Frontal cortex (tissue), 4 donors: ENCODE measurements at places on chromosomes 5 and 9.

GRCh38 chr5:123705741-123706140, 193.8 kb downstream of the CSNK1G3 start:
- DNase-seq: no peak

GRCh38 chr5:90641528-90641927, 82.9 kb downstream of the ADGRV1 start:
- DNase-seq: no peak

GRCh38 chr9:132024589-132024988, 55.1 kb downstream of the MED27 start:
- no peak for DNase-seq

- no peak for DNase-seq
Observed at GRCh38 chr9:131579789-131580211, 34.5 kb downstream of the PRRT1B start.

GRCh38 chr5:150640311-150641005, at the start of gene SYNPO:
SYNPO (plus strand) TSS chr5:150640660; CDS start chr5:150648276, 7,616 bp downstream.
- no peak for DNase-seq

GRCh38 chr9:89661956-89662717, 57.3 kb downstream of the GADD45G start:
- peak; percentile 93 for DNase-seq

DNA sequence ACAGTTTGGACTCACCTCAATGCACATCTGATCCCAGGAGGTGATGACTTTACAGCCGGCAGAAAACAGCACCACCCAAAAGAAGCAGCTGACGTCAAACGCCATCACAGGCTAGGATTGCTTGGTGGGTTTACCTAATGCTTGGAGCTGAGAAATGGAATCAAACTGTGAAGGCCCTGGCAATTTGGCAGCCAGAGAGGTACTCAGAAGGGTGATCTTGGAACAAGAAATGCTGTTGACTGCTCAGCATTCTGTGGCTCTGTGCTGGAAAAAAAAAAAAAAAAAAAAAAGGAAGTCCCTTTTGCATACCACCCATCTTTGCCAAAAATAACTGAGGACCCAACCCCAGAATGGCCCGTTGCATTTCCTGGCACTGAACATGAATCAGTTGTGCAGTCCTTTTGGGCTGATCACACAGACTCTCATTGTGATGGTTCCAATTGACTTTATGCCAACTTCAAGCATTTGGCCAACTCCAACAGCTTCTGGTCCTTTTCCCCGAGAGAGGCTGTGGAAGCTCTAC, at the start of gene CD180:
Gene CD180, minus strand, starts transcription at position 263 of the 523 bp plus-strand sequence. Its CDS starts 158 bp downstream, at position 105.
- peak; percentile 29 for DNase-seq

- no peak for DNase-seq
Observed at GRCh38 chr9:90846770-90847419, 45.3 kb downstream of the SYK start.

DNA sequence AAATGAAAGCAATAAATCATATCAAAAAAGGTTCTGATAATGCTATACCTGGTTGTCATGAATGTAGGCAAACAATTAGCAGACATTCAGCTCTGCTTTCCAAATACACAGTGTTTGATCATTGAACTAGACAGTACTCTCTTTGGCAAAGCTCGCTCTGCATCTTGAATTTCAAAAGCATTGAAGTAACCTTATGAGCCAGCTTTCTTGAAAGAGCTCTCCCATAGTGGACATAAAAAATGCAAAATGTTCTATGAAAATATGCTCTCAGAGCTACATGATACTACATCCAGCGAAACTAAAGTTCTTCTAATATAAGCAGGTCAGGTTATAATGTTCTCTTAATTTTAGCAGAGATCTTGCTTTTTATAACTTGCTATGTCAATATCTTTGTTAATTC, 533.4 kb downstream of the CSNK1G3 start:
- DNase-seq: no peak

DNA sequence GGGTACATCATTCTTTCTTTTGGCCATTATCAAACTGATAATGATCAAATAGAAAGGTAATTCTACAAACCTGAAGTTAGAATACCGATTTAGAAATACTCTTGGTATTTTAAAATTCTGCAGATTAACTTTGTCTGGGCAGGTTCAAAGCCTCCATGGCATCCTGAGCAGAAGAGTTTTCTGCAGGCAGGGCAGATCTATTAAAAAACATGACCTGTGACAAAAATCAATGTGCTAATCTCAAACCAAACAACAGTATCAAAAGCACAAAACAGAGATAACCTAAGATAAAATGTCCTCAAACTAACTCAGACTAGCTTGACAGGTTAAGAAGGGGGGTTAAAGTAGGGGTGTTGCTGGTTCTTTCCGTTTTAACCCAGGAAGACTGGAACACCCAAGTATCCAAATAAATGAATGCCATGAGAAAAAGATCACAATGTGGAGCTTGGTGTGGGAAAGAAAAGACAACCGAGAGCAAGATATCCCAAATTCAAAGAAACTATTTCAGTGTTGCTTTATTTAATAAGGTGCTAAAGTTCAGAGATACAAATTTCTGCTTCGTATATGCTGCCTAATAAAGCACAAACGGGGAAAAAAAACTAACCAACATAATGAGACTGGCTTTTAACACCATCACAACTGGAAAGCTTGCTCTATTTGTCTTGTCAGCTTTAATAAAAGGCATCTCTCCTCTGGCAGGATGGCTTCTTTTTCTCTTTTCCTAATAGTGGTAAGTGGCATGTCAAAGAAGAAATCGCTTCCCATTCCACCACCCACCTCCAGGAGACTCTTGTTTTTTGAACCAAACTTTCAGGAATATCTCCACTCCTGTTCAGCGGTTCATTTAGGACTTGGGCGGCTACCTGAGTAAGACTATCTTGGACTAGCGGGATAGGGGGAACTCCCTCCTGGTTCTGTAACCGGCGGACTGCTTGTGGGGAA, 2.3 kb downstream of the EFNA5 start:
- no peak for DNase-seq

- no peak for DNase-seq
Observed at GRCh38 chr5:14713476-14714390, 49.2 kb downstream of the OTULIN start.

GRCh38 chr9:114409842-114410241, 22.1 kb upstream of the AKNA start:
- no peak for DNase-seq

DNA sequence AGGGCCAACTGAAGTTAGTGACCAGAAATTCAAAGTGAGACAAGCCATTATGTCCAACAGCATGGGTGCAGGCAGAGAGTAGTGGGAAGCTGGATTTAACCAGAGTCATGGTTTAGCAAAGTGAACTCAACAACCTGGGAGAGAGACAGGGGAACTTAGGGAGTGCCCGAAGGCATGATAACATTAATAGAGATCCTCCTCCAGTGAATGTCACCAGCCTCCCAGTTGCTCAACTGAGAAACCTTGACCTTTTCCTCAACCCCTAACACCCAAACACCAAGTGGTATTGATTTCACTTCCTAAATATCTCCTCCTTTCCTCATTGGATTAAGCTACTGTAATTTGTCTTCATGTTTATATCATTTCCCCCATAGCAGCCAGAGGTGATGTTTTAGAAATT, 42.6 kb downstream of the HMGCS1 start:
- no peak for DNase-seq

DNA sequence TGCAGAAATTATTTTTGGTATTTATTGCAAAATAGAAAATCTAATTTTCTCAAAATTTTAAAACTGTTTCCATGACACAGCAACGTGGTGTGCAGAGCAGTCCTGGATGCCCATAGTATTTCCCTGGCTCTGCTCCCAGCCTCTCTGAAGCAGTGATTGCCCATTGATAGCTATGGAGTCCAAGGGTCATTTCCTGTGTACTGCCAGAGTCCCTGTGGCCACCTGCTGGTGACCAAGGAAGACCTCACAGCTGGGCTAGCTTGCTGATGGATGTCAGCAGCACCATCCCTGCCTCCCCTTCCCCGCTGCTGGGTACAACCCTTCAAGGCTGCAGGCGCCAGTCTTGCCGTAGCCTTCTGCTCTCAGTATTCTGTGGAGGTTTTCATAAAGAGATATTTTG, 184.1 kb downstream of the DIRAS2 start:
- DNase-seq: no peak

DNA sequence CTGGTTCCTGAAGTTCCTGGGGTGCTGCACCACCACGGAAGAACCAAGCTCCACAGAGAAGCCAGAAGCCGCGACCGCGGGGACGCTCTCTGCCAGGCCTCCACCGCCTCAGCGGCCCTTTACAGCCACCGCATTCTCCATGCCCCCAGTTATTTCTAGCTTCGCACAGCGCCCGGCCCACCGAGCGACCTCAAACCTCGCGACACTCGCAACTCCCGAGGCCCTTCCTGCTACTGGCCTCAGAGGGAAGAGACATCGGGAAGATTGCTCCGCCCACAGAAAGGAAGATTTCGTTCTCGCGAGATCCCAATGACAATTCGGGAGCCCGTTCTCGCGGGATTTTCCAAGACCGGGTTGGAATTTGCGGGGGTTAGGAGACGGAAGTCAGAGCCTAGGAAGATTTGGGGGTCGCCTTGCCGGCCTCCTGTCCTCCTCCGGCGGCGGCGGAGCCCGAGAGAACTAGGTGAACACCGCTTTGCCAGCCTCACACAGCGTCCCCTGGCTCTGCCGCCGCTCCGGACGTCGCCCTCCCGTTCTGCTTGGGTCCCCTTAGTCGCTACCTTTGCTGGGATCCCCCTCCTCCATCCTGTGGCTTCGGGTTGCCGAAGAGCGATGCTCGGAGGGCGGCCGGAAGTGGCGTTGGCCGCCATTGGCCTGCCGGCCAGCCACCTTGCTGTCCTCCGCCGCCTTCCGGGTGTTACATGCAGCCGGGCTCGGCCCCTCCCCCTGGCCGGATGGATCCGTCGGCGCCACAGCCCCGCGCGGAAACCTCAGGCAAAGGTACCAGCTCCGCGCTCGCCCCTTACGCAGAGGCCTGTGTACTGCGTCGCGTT, at the start of gene ERCC6L2:
Gene ERCC6L2, plus strand, starts transcription at position 387 of the 833 bp plus-strand sequence. Its CDS starts 348 bp downstream, at position 735.
- peak; percentile 90 for DNase-seq

GRCh38 chr5:96065685-96066385, 104.2 kb upstream of the ELL2 start:
- no peak for DNase-seq

GRCh38 chr5:40399349-40399748, 280.4 kb upstream of the PTGER4 start:
- DNase-seq: no peak

DNA sequence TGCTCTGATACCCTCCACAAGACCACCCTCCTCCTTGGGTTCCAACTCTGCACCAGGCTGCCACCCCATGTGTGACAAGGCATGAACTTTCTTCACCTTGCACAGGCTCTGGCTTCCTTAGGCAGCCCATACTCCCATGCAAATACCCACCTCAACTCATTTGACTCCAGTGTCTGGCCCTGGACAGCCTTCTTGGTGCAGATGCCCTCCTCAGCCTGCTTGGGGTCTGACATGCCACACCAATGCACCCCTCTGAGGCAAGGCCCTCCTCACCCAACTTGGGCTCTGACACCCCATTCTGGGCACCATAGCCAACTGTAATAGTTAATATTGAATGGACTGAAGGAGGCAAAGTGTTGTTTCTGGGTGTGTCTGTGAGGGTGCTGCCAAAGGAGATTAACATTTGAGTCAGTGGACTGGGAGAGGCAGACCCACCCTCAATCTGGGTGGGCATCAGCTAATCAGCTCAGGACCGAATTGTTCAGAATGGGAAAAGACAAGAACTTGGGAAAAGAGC, 115.0 kb upstream of the EPB41L4A start:
- DNase-seq: no peak

- DNase-seq: no peak
Observed at GRCh38 chr5:90161414-90161813, 248.1 kb downstream of the CETN3 start.

DNA sequence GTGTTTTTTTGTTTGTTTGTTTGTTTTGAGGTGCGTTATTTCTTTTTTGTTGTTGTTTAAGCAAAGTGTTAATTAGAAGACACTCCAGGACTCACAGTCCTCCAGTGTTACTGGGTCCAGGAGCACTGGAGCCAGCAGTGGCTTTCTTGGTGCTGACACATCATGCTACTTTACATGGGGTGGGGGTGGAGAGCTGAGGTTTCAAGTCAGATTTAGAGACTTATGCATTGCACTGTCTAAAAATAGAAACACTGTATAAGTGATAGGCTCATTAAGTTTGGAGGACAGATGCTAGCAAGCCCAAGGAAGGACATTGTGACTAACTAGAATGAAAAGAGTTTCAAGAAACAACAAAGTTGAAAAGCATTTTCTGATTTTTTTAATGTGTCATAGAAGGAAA, 2209.2 kb downstream of the MAT2B start:
- no peak for DNase-seq

GRCh38 chr5:66354422-66354821, 210.3 kb downstream of the SREK1 start:
- no peak for DNase-seq

- peak; percentile 76 for DNase-seq
Observed at GRCh38 chr5:96807075-96807654, 580 bp downstream of the ERAP1 start.

- DNase-seq: no peak
Observed at GRCh38 chr9:93136011-93136440, 2.0 kb upstream of the NINJ1 start.
